ENCODE measurements at places on chromosomes 3 and 15. TPM values are rescaled to one million over a fixed set of nuclear protein-coding genes. Genes with fewer than 3 reads are reported as not detected.

GABRA5 gene
- not detected for total RNA-seq

CCDC12 gene
- 25.2 TPM for total RNA-seq

DUOXA2 gene
- not detected for total RNA-seq

SPATA12 gene
- total RNA-seq, result 0.25 TPM

TMEM266 gene
- total RNA-seq, result not detected

GP5 gene
- 0.13 TPM for total RNA-seq

AADAC gene
- 0.13 TPM for total RNA-seq

PLCD1 gene
- 13.2 TPM for total RNA-seq

CRYGS gene
- total RNA-seq, result 0.89 TPM

DNA sequence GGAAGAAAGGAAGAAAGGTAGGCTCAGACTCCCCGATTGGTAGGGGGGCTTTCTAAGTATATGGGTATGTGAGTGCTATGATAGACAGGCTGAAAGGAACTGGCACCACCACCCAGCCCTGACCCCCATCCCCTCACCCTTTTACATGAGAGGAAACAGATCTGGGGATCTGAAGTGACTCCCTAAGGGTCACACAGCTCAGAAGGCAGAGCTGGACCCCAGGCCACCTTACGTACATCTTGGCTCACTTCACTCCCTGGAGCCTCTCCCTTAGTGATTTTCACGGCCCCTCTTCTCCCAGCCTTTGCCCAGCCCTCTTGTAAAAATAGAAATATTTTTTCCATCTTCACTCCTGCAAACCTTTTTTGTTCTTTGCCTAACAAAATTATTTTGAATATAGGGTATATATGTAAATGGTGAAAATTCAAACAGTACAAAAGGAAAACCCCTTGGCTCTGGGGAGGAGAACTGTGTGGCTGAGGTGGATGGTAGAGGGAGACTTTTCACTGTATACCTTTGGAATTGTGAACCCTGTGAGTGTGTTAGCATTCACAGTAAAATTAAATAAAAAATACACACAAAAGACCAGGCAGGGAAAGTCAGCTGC, 34.8 kb upstream of the POLG start:
- DNase-seq, result no peak

DNA sequence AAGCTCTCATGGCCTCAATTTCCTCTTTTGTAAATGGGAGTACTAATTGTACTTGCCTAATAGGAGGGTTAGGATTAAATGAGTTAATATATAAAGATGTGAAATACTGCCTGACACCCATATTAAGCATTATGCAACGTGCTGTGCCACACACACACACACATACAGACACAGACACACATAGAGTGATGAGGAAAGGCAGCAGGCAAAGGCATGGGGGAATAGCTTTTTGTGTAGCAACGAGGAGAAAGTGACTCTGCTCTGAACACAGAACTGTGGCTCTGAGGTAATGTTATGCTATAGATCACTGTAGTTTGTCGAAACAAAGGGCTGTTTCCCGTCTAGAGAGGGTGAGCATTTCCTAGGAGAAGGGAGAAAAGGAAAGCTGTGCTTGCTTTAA, 233.3 kb upstream of the SLCO3A1 start:
- DNase-seq, result no peak

- DNase-seq, result no peak
Observed at GRCh38 chr3:171437115-171437756, 23.0 kb downstream of the TNIK start.

DNA sequence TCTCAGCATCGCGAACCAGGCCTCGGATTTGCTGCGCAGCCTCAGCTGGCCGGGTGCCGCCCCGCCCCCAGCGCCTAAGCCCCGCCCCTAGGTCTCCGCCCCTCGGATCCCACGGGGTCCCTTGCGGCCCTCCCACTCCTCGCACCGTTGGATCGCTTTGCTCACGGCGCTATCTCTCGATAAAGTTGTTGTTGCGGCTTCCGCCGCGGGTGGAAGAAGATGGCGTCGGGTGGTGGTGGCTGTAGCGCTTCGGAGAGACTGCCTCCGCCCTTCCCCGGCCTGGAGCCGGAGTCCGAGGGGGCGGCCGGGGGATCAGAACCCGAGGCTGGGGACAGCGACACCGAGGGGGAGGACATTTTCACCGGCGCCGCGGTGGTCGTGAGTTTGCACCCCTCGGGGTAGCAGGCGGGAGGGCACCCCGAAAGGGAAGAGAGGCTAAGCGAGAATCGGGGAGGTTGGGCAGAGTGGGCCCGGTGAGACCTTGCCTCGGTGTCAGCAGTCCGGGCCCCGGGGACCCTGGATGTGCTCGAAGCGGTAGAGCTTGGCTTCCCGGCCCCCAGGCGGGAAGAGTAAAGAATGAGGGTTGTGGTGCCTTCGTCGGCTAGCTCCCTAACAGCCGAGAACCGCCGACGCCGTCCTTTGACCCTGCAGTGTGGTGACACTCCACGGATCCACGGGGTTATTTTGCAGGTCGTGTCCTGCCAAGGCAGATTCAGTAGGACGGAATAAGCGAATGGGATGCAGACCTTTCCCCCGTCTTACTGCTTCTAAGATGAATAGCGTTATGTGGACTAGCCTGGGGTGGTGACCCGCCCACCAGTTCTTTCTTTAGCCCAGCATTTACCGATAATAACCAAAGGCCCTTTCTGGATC, at the start of gene SNX1:
Gene SNX1 (plus strand): TSS at position 188 of the 873 bp plus-strand sequence. CDS start 32 bp downstream, at position 220.
- peak; percentile 91 for DNase-seq

GRCh38 chr15:77515613-77516012, 94.9 kb downstream of the HMG20A start:
- DNase-seq, result no peak

DNA sequence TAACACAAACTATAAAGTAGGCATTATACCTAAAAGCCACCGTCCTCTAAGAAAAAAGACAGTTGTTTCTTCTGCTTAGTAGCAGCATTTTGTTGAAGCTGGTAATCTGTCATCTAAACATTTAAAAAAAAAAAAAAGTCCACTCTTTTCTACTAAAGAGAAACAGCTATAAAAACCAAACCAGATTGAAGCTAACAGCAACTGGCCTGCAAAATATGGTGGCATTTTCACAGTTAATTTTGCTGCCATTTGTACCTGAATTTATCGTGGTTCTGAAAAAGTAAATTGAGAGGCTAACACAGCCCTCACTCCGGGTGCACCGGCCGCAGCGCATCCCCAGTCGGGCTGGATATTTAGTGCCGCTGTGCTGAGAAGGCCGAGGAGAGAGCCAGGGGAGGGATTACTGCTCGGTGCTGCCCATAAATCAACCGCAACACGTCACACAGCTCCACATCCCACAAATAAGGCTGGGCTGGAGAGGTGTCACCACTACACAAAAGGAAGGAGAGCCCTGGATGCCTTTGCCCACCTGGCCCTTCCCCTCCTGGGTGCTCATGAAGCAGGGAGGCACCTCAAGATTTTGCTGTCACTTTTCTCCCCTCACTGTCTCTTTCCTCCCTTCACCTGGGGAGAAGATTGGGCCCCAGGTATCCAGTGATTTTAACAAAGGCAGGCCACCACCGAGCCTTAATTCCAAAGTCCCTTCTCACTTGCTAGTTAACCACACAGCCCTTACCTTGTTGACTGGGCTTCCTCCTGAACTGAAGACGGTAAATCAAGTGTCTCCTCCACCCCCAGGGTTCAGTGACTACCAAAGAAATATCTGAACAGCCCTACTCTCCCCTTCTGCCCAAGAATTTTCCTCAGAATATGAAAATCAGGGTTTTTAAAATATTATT, 44.4 kb downstream of the MECOM start:
- DNase-seq, result no peak

DNA sequence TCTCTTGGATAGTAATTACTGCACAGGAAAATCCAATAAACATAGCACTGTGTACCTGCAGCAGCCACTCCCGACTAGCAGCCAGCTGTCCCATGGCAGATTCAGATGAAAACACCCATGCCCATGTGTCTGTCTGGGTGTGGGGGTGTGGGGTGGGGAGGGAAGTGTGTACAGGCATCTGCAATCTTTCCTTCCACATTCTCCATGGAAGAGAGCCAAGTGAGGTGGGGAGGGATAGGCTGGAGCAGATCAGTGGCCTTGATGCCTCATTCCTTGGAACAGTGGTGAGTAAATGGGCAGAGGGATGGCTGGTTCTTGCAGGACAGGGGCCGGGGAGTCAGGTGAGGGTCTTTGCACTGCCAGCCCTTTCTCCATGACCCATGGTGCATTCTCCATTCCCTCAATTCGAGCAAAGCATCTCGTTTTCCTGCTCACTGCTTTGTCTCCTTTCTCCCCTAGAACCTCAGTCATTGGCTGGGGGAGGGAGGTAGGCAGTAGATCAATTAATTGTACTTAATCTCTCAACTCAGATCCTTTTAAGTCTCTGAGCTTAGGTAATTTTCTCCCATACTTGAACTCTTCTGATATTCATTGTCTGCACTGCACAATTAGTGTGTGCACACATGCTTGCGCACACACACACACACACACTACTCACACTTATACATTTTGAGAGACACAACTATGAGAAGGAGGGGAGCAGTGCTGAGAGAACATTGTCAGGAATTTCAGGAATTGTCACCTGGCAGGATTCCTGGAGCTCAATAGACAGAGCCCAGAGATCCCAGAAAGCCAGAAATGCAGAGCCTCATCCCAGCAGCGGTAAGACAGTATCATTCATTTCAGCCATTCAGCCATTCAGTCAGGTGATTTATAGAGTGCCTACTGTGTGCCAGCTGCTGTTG, 31.9 kb downstream of the PDIA5 start:
- no peak for DNase-seq

DNA sequence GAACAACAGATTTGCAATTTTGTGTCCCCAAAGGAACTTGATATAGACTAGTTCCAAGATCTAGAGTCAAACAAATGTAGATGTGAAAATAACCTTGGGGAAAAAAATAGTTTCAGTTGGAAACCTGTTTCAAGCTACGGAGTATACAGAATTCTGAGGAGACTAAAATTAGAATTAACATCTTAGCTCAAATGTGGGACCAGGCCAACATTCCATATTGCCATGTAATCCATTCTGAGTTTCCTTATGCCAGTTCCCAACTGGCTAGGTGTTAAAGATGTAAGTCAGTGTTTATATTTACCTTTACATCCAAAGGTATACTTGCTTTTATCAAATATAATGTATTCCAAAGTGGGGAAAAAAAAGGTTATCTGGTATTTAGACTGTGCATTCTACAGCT, 76.3 kb downstream of the UBE3A start:
- no peak for DNase-seq

DNA sequence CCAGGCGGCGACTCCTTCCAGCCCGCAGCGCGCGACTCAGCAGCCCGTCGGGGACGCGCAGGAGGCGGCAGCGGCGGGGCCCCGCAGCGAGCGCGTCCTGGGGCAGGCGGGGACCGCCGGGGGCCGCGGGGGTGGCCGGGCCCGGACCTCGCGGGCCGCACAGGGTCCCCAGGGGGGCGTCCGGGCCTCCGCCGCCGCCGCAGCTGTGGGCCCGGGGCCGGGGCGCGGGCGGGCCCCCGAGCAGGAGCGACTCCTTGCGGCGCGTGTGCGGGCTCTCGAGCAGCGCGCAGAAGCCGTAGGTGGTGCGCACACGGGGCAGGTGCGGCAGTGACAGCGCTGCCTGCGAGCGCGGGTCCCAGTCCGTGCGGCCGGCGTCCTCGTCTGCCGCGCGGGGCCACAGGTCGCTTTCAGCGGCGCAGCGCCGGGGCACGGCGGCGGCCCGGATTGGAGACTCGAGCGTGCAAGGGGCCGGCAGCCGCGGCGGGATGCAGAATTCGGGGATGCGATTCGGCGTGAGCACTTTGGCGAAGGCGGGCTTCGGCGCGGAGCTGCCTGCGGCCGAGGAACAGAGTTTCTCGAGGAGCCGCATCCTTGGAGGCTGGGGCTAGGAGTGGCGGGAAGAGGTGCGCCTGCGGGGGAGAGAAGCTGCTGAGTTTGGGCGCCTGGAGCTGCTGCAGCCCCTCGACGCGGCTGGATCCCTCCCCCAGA, 535 bp downstream of the C2CD4B start:
- DNase-seq, result peak; percentile 43

GRCh38 chr15:68404056-68404798, 27.7 kb downstream of the ITGA11 start:
- no peak for DNase-seq

GRCh38 chr3:127337001-127337400, 49.2 kb upstream of the PRR20G start:
- DNase-seq, result no peak

- no peak for DNase-seq
Observed at GRCh38 chr3:149090907-149091306, 4.6 kb upstream of the HLTF start.

- DNase-seq, result no peak
Observed at GRCh38 chr15:101018450-101018849, 99.3 kb downstream of the LRRK1 start.
